ENCODE measurements at places on chromosomes 4 and X. TPM values are rescaled to one million over a fixed set of nuclear protein-coding genes. Genes with fewer than 3 reads are reported as not detected.

DNA sequence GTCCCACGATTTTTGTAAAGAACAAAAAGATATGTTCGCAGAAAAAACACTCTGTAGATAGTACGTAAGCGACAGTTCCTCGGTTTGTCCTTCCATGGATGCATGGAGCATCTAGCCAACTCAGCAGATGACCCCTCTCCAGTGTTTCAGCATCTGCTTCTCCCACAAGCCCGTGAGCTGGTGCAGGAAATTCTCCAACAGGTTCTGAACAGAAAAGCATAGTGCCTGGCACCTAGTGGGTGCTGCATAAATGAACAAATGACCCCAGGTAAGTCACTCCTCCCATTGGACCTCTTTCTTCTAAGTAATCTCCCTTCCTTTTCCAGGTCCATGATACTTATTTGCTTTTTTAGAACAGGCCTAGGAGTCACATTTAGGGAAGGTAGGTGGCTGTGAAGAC, 966 bp upstream of the KIAA0232 start:
- DNase-seq: no peak

GRCh38 chr4:100162027-100162685, 28.1 kb downstream of the DDIT4L start:
- no peak for DNase-seq

ADGRL3 gene
- 3.8 TPM for total RNA-seq

GRCh38 chrX:145563159-145563558, 254.5 kb upstream of the SLITRK2 start:
- no peak for DNase-seq

ALAS2 gene
- total RNA-seq: 0.45 TPM

DNA sequence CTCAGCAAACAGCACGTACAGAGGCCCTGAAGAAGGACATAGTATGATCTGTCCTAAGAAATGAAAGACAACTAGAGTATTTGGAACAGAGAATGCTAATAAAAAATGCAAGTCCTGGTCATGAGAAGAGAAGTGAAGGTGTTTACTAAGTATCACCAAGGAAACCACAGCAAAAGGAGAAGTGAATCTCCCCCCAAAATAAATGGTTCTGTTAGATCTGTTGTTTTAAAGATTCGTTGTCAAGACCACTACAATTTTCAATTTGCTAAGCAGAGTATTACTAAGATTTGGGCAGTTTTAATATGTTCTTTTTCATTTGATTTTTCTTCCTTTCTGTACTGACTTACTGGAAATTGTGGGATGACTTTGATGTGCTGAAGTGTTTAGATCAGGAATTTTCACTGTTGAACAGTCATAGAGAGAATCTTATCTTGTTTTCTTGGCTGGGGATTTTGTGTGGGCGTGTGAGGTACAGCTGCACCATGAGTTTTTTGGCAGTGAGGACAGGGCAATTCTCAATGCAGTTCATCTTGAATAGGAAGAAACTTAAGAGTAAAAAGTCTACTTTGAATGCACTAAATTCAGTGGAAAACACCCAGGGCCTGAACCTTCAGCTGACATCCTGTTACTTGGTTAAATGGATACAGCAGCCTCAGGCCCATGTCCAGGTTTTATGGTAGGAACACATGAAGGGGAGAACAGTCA, 132.2 kb downstream of the STIM2 start:
- DNase-seq: no peak

PRSS48 gene
- total RNA-seq: not detected

GRCh38 chr4:164813554-164813953, 59.6 kb downstream of the SMIM31 start:
- DNase-seq: no peak

Data from right cardiac atrium (tissue), 5 donors.